NCI-H1930 (cell line): ENCODE measurements at places on chromosomes 12 and 14.

GRCh38 chr12:68449196-68449595, 117.0 kb upstream of the MDM1 start:
- no peak for DNase-seq

GRCh38 chr14:96564389-96564788, 62.2 kb downstream of the PAPOLA start:
- DNase-seq = no peak

DNA sequence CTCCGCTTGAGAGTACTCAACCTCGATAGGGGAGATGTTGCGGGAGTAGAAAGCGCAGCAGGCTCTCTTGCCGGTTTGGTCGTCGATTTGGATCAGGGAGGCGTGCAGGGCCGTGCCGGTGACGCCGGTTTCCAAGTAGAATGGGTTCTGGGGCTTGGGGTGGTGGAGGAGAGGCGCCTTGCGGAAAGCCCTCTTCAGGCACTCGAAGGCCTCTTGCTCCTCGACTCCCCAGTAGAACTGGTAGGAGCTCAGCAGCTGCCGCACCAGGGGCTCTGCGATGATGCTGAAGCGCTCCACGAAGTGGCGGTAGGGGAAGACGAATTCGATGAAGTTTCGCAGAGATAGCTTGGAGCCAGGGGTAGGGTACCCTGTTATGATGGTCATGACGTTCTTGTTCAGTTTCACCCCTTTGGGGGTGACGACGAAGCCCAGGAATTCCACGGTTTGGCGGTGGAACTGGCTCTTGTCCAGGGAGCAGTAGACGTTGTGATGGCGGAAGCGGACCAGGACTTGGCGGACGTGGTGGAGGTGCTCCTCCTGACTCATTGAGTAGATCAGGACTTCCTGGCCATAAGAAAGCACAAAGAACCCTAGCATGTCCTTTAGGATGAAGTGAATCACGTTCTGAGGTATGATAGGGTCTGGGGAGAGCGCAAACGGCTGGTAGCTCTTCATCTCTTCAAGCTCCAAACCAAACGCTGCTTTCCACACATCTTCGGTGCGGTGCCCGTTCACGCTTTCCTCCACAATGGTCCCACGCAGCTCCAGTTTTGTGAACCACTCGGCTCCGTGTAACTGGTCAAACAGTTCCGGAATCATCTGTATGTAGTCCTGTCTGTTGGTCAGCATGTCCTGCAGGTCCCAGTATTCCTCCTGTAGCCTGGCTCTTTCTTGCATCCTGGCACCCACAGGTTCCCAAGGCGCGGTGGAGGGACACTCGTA, 21.2 kb downstream of the RTL1 start:
- no peak for DNase-seq

DNA sequence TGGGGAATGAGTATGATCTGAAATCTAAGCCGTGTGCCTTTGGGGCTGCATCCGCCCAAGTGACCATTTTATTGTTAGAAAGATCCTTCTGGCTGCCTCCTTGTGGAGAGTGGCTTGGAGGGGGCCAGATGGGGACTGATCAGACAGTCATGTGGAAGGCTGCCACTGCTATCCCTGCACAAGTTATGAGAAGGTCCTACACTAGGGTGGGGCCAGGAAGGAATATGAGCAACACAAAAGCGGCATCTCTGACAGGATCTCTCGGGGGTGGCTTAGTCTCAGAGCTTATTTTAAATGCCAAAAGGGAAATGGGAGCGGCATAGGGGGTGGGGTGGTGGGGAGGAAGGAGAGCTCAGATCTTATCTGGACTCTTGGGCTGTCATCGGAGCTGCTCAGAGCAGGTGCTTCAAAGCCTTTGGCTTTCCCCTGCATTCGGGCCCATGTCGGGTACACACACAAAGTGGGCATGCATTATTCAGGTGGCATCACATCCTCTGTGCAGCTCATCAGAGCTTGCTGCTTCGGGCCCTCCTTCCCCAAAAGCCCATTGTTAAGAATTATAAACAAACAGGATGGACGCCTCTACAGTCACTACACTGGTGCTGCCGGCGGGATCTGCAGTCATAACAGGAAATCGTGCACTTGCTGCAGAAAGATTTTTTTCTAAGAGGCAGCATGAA, 805.4 kb downstream of the VRK1 start:
- DNase-seq = no peak

GRCh38 chr14:92499234-92499633, 14.3 kb upstream of the RIN3 start:
- no peak for DNase-seq

- no peak for DNase-seq
These were observed 100.2 kb downstream of the EPS8 start for GRCh38 chr12:15688838-15689625.

DNA sequence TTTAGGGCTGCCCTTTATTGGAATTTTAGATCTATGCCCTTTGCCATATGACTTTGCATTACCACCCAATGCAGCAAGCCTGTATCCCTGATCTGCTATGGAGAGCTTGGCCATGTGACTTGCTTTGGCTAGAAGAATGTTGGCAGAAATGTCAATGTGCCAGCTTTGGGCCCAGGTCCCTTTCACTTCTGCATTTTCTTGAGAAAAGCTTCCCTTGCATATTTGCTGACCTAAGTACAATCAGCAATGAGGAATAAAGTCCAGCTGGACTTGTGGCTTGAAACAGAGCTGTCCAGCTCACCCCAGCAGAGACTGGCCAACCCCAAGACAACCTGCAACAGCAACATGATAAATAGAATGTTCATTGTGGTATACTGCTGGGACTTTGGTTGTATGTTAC, 135.9 kb downstream of the PAH start:
- DNase-seq = no peak

GRCh38 chr12:4857472-4858291, 52.0 kb upstream of the KCNA1 start:
- peak; percentile 59 for DNase-seq

- DNase-seq = no peak
These were observed 18.6 kb upstream of the SSPN start for GRCh38 chr12:26176725-26177124.

DNA sequence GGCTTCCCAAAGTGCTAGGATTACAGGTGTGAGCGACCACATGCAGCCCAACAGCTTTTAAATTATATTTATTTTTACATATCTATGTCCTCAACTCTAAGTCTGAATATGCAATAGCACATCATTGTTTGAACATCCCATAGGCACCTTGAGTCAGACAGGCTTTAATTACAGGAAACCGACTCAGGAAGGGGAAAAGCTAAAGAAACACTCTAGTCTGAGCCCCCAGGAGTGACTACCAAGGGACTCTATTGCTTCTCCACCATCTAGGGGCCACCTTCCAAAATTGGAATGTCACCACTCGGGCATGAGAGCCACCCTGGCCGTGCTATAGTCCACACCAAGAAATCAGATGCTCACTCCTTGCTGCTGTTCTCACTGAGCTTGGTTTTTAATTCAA, 14.0 kb upstream of the MFAP5 start:
- DNase-seq = no peak

GRCh38 chr14:61928701-61929100, 166.5 kb downstream of the SNAPC1 start:
- no peak for DNase-seq

DNA sequence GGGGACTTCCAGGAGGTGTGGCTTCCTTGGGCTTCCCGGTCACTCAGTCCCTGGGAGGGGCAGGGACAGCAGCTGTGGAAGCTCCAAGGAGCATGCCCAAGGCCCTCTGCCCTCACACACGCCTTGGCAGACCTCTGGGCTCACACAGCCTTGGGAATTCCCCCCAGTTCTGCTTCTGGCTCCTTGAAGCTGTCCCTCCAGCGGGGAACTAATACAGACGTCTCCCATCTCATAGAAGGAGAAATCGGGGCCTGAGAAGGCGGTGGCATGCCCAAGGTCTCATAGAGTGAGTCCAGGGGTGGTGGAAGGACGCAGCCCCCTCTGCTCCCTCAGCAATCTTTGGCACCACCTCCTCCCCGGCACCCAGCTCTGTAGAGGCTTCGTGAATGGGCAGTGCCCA, 15.7 kb upstream of the TMEM119 start:
- DNase-seq = no peak

DNA sequence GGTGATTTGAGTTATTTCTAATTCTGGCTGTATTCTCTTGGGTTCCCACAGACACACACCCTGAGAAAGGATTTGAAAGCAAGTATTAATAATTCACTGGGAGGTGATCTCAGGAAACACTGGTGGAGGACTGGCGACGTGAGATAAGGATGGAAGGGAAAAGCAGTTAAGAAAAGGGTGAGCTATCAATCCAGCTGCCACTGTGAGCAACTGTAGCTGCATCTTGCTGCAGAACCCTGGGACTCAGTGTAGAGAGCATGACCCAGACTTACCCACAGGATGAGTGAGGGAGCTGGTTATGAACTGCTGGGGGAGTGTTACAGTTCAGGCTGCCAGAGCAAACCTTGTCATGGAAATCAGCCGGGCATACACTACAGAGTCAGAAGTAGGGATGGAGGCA, 71.9 kb downstream of the RESF1 start:
- no peak for DNase-seq

- DNase-seq = no peak
These were observed 9.7 kb upstream of the PTGER2 start for GRCh38 chr14:52304248-52304904.

- peak; percentile 75 for DNase-seq
These were observed 43.9 kb upstream of the ESR2 start for GRCh38 chr14:64337888-64338615.

DNA sequence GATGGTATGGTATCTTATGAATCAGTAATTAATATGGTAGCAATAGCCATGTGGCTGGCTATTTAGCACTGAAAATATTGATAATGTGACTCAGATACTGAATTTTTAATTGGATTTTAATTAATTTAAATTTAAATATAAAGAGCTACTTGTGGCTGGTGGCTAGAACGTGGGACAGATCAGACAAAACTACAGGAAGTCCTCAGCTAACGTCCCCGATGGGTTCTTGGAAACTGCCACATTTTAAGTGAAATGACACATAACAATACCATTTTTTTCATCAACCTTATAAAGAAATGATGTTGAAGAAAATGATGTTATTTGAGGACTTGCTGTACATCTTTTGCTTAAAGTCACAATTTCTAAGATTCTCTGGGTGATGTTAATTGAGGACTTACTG, 138.1 kb upstream of the FLRT2 start:
- DNase-seq = no peak

DNA sequence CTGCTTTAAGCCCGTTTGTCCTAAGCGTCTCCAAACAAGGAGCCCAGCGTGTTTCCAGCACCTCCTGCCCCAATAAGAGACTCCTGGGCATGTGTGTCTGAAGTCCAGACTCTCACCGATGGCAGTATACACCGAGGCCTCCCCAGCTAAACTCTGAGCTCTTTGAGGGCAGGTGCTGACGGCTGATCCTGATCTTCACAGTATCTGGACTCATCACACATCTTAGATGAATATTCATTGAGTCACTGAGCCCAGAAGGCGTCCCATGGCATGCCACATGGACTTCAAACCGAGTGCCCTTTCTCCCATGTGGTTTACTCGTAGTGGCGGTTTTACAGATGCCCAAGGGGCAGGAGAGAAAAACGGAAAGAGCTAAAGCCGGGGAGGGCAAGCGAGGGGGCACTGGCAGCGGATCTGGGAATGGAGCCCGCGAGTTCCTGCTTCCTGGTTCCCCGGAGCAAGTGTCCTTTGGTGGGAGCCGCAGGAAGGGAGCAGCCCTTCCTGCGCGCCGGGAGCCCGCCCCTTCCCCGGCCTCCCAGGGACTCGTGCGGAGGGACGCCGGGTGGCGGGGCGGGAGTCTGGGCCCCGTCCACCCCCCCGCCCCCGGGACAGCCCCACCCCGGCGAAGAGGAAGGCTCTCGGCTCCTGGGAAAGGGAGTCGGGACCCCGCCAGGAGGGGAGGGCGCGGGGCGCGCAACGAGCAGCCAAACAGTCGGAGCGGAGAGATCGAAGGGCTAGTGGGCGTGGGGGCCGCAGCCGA, 585 bp upstream of the TEAD4 start:
- DNase-seq = peak; percentile 66

DNA sequence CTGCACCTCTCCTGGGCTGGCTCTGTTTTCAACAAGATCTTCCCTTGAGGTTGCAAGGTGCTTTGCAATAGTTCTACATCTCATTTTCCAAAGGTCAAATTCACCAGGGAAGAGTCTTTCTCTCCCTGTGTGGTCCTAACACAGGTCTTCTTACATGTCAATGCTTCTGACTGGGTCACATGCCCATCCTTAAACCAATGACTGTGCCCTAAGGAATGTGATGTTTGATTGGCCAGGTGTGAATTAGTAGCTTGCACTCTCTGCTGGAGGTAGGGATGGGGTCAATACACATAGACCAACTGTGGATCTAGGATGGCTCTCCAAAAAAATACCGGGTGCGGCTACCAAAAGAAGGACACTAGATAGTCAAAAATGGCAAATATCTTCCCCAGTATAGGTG, 19.9 kb upstream of the KCNK10 start:
- no peak for DNase-seq

- DNase-seq = no peak
These were observed 45.4 kb downstream of the VCPKMT start for GRCh38 chr14:50070840-50071548.

GRCh38 chr12:47773858-47774580, 981 bp downstream of the SLC48A1 start:
- DNase-seq = no peak

DNA sequence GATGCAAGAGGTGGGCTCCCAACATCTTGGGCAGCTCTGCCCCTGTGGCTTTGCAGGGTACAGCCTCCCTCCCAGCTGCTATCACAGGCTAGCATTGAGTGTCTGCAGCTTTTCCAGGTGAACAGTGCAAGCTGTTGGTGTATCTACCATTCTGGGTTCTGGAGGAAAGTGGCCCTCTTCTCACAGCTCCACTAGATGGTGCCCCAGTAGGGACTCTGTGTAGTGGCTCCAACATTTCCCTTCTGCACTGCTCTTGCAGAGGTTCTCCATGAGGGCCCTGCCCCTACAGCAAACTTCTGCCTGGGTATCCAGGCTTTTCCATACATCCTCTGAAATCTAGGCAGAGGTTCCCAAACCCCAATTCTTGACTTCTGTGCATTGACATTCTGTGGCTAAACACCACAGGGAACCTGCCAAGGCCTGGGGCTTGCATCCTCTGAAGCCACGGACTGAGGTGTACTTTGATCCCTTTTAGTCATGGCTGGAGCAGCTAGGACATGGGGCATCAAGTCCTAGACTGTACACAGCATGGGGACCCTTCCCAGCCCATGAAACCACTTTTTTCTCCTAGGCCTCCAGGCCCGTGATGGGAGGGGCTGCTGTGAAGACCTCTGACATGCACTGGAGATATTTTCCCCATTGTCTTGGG, 24.0 kb upstream of the SLC38A1 start:
- no peak for DNase-seq

DNA sequence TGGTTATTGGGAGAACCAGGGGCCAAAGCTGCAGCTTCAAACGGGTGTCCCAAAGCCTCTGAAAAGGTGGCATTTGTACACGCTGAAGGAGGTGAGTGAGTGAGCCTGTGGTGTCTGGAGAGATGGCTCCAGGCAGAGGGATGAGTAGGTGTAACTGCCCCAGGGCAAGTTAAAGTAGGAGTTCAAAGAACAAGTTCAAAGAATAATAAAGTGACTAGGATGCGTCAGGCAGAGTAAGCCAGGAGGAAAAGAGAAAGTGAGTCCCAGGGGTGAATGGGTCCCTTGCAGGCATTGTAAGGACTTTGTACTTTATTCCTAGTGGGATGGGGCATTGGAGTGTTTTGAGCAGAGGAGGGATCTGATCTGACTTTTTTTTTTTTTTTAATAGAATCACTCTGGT, 201.4 kb upstream of the PWP1 start:
- no peak for DNase-seq
